Activated CD8-positive, alpha-beta memory T cell treated with anti-CD3 and anti-CD28 coated beads, Interleukin-2, amount 50 U/mL, for 48 hours (primary cell): ENCODE measurements at places on chromosomes 12 and 14.

GRCh38 chr12:115443351-115443938, 759.5 kb upstream of the TBX3 start:
- DNase-seq: no peak

- DNase-seq: no peak
Observed at GRCh38 chr14:79581912-79582576, 629.3 kb downstream of the DIO2 start.

DNA sequence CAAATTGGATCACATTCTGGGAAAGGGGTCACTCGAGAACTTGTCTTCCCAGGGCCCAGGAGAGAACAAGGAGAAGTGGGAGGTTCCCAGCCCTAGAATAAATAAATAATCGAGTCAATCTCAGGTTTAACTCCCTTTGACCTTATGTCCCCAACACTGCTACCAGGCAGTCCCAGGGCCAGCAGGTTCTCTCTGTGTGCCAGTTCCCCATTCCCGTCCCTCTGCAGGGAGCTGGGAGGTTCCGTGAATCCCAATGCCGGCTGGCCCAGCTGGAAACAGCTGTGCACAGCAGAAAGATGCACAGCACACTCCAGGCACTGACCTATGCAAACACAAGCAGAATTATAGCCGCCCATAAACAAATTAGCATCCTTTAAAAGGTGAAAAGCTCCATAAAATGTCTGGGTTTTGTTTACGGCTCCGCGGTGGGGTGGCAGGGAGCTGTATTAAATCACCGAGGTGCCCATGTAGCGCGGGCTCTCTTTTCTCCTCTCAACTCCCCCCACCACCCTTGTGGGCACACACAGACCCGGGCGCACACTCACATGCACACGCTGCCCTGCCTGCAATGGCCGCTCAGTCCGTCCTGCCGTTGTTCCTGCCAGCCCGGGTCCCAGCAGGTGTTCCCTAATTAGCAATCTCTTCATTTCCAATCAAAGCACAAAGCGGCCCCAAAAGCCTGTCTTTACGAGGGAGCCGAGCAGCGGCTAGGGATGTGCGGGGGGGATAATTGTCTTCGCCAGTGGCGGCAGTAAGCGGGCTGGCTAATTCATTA, 46.6 kb upstream of the ESRRB start:
- no peak for DNase-seq

GRCh38 chr14:99880651-99881420, 87.6 kb downstream of the EML1 start:
- DNase-seq: no peak

GRCh38 chr12:132554845-132555630, 55.3 kb downstream of the LRCOL1 start:
- no peak for DNase-seq

GRCh38 chr14:70776197-70776596, 33.1 kb downstream of the MAP3K9 start:
- DNase-seq: no peak

GRCh38 chr12:49892084-49892731, 11.5 kb downstream of the FAIM2 start:
- DNase-seq: no peak
